ENCODE measurements at places on chromosomes 5 and 9.

GRCh38 chr5:42656651-42657015, 100.0 kb upstream of the CCDC152 start:
- DNase-seq = peak; percentile 39

DNA sequence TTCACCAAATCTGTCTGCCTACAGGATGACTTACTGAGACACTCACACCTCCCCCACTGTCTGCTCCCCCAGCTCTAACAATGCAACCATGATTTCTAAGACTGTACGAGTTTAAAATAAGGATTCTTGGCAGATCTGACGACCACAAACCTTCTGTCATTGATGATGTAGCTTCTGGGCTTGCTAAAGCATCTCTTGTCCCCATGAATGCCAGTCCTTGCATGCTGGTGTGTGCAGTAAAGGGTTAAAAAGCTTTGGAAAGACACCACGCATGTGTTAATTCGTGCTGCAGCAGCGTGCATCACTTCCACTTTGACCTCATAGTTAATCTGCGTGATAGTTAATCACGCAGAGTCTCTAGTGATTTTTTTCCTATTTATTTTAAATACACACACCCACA, 411 bp upstream of the GABRG2 start:
- DNase-seq = no peak

GRCh38 chr5:33841891-33842290, 49.9 kb downstream of the ADAMTS12 start:
- DNase-seq = no peak

DNA sequence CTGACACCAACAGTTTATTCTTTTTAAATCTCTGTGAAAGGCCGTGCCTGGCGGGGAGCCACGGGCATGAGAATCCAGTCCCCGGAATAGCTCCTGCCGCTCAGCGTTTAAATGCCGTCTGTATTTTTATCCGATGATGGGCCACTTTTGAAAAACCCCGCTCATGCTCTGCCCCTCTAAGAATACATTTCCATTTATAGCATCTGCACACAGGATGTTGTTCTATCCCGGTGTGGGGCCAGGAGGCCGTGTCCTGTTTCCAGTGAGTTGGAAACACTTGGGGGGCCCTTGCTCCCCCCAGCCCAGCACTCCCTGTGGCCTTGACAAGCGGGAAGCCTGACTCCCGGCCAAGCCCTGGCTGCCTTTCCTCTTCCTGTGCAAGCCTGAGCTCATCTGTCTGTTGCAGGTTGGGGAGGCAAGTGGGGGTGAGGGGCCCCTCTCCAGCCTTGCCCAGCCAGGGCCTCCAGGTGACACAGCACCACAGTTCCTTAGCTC, 39.0 kb downstream of the ERGIC1 start:
- no peak for DNase-seq

DNA sequence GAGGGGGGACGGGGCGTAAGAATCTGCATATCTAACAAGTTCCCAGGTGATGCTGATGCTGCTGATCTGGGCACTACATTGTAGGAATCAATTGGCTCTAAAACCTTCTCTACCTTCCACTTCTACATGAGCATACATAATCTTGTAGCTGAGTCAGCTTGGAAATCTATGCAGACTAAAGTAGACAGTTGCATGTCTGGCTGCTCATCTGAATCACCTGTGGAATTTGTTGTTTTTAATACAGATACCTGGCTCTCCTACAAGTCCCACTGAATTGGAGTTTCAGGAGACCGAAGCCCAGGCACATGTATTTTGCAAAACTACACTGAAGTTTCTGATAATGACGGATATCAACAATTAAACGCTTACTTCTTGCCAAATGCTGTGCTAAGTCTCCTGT, 113.6 kb downstream of the STK32A start:
- no peak for DNase-seq

- DNase-seq = no peak
Measured at GRCh38 chr5:160921423-160922285, 69.6 kb upstream of the ATP10B start.

DNA sequence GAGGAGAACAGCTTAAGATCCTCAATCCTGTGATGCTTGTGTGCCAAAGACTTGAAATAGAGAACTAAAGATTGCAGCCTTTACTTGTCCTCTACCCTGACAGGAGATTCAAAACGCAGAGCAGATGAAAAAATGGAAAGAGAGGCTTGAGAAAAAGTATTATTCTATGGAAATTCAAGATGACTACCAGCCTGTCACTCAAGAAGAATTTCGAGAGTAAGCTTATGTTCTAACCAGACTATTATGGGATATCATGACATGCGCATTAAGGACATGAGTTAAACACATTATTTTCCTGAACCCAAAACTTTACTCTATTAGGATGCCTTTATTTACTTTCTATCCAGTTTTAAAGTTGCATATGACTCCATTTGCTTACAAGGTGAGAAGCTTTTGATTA, 46.4 kb downstream of the PKD2L2 start:
- no peak for DNase-seq

GRCh38 chr5:174744896-174745295, 20.5 kb downstream of the MSX2 start:
- DNase-seq = no peak

DNA sequence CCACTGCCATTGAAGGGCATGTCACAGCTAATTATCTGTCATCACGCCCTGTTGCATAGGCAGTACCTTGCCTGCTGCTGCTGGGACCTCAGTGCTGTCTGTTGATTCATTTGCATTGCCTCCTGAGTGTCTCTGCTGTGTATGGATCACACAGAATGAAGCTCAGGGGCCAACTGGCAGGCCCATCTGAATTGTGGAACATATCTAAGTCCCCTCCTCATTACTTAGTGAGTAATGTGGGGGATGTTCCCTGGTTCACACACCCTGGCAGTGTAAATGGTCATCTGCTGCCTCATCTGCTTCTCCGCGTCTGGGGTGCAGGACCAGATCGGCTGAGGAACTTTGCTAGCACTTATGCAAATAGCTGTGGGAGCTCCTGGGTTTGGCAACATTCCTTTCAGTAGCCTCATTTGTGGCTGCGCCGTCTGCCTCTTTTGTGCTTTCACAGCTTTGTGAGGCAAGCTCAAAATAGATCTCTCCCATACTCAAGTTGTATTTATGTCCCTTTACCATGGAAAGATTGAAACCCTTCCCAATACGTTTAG, 25.4 kb downstream of the TYRP1 start:
- DNase-seq = no peak

DNA sequence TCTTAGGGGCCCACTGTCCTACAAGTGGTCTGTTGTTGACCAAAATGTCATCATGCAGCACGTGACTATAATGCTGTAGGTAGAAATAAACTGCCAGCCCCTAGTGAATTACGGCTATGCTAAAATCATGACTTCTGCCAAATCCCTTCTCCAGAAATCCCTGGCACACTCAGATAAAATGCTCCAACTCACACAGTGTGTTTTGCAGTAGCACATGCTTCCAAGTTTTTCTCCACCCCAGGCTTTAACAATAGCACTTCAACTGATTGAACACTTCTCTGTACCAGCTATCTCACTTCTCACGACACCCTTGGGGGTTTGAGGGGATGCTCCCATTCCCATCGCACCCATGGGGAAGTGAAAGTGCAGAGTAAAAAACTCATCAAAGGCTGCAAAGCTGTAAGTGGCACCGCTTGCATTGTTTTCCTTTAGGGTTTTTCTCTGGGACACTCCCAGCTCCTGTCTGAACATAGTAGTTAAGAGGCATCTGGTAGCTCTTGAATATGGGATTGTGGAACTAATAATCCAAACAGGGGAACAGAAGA, 151.0 kb upstream of the SLC24A2 start:
- no peak for DNase-seq

- peak; percentile 62 for DNase-seq
Measured at GRCh38 chr9:115593587-115594091, 475.7 kb upstream of the TNC start.

DNA sequence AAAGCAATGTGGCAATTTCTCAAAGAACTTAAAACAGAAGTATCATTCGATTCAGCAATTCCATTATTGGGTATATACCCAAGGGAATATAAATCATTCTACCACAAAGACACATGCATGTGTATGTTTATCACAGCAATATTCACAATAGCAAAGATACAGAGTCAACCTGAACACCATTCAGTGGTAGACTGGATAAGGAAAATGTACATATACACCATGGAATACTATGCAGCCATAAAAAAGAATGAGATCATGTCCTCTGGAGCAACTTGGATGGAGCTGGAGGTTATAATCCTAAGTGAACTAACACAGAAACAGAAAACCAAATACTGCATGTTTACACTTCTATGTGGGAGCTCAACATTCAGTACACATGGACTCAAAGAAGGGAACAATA, 21.4 kb upstream of the FYB1 start:
- DNase-seq = no peak

DNA sequence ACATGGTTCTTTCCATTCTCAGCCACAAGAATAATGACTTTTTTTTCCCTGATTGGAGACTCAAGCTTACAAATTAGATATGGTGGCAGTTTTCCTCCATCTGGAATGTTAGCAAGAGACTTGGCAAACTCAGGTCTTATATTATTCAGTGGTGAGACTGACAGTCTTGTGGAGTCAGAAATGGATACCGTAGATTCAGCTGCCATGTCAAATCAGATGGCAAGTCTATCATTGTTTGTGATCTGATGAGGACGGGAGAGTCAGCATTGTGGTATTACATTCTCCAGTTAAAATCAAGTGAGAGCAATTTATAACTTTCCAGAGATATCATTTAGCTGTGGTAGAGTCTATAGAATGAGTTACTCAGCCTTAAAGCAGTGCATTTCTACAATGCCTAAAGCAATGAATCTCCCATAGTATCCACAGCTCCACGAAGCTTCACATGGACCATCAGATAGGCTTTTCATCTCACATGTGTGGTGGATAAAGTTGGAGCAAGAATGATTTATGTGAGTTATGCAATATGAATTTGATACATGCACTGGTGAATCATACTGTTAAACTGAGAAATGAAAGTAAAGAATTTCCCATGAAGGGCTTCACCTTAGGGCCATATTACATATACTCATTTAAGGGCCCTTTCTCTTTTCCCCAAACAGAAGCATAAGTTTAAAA, 430.6 kb downstream of the ZNF608 start:
- DNase-seq = no peak

GRCh38 chr5:98308231-98308630, 465.2 kb upstream of the RGMB start:
- DNase-seq = peak; percentile 40
